D721Med (cell line): ENCODE measurements at places on chromosomes 7 and 10.

DNA sequence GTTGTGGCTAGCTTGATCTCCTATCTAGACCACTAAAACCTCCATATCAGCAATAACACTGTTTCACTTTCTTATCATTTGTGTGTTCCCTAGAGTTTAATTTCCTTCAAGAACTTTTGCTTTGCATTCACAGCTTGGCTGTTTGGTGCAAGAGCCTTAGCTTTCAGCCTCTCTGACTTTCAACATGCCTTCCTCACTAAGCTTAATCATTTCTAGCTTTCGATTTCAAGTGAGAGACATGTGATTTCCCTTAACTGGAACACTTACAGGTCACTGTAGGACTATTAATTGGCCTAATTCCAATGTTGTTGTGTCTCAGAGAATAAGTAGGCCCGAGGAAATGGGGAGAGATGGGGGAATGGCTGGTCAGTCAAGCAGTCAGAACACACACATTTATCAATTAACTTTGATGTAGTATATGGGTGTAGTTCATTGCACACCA lies 10.6 kb upstream of the BPGM start:
- DNase-seq: no peak

GRCh38 chr7:138784692-138785091 lies 13.1 kb upstream of the TMEM213 start:
- DNase-seq: no peak

DNA sequence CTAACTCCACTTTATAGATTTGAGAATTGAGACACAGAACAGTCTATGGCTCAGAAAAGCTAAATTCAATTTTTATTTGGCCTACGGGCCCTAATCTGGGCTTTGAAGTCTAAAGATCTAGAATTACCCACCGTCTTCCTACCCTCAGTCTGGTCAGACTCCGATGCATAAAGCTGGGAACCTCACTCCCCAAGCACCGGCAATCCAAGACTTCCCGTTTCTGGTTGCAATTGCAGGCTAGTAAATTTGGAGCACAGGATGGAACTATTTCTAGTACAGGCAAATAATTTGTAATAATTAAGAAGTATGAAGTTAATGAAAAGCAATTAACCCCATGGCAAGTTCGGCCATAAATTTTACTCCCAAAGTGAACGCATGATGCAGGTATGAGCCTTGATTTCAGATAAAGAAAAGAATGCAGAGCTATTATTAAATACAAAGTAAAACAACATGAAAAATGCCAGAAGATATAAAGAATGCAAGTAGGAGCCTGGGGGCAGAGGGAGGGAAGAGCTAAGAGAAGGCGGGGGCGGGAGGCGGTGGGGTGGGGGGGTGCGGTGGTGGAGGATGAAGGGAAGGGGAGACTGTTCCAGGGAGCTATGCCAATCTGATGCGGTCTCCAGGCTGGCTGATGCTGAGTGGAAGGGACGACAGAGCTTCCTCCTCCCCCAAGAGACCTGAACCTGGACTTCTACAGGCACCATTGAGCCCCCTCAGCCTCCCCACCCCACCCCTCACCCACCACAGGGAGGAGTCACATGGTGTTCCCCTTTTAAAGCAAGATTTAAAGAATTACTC lies 45.1 kb downstream of the BPGM start:
- no peak for DNase-seq

DNA sequence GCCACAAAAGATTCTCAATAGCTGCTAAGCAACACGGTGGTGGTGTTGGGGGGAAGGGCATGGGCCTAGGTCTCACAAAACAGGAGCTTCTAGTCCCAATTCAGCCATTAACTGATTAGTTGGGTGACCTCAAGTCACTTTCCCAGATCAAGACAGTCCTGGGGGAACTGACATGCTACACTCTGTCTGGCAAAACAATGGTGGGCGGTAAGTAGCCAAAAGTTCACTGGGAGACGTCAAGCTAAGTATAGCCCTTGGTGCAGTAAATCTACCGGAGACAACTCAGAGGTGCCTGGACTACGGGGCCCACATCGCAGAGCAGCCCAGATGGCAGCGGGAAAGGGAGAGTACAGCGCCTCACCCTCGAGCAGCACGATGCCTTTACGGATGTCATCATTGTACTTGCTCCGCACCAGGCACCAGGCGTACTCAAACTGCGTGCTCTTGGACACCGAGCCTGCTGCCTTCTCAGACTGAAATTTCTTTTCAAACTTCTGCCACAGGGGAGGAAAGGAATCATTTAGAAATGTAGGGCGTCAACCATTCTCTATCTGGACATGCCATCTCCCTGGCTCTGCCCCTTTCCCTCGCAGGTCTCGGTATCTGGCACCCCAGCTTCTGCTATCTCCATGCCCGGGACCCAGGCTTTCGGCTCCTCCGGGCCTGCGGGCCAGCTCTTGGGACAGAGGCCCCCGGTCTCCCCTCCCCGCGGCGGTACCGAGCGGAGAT lies 1.1 kb downstream of the FIS1 start:
- DNase-seq: no peak

GRCh38 chr7:141567432-141567831 lies 16.2 kb downstream of the AGK start:
- no peak for DNase-seq

- no peak for DNase-seq
Observed at GRCh38 chr10:63819753-63820329, 298.6 kb downstream of the REEP3 start.

GRCh38 chr7:133778472-133778871 lies 348.7 kb upstream of the LRGUK start:
- DNase-seq: no peak
